LoVo (cell line): ENCODE measurements at places on chromosomes 11 and 22.

- no peak for DNase-seq
Measured at GRCh38 chr11:109796253-109796652, 296.9 kb upstream of the ZC3H12C start.

DNA sequence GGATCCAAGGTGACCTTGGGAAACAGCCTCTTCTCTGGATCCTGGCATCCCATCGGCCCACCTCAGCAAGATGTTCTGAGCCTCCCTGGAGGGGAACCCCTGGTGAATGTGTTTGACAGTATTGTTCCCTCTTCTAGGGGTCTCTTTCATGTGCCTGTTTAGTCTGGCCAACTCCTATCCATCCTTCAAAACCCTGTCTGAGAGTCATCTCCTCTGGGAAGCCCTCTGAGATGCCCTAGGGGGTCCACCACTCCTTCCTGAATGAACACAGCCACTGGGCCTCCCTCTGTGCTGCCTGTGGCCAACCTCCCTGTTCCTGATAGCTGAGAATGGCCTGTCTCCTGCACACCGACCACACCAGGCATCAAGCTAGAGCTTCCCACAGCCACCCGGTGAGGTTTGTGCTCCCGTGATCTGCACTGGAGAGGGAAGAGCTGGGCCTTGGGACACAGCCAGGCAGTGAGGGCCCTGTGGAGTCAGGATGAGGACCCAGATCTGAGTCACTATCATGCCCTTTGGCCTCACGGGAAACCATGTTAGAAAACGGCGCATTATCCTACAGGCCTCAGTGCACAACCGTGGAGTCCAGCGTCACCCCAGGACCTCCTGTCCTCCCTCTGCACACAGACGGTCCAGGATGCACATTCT, 8.8 kb downstream of the WNT7B start:
- DNase-seq: no peak

GRCh38 chr11:46075168-46075567, 46.1 kb downstream of the PHF21A start:
- no peak for DNase-seq

DNA sequence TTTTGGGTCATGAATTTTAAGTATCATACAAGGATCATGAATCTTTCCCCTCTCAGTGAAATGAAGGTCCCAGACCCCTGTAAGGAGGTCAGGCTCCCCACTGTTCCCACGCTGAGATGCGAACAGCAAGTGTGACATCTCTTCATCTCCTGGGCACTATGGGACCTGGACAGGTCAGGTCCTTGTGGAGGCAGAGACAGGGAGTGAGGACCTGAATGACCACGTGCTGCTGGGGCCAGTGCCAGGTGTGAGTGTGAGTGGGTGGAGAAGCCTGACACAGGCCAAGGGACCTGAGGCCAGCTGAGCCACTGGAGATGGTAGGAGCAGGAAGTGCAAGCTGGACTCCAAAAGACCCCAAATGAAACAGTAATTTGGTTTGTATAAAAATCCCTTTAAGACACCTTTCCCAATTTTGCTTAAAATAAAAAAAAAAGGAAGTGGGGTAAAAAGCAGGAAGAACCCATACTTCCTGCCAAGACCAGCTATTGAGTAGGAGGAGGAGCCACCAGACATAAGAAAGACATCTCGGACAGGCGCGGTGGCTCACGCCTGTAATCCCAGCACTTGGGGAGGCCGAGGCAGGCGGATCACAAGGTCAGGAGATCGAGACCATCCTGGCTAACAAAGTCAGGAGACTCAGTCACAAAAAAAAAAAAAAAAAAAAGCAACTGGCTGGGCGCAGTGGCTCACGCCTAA, 35.4 kb upstream of the SERPIND1 start:
- no peak for DNase-seq

DNA sequence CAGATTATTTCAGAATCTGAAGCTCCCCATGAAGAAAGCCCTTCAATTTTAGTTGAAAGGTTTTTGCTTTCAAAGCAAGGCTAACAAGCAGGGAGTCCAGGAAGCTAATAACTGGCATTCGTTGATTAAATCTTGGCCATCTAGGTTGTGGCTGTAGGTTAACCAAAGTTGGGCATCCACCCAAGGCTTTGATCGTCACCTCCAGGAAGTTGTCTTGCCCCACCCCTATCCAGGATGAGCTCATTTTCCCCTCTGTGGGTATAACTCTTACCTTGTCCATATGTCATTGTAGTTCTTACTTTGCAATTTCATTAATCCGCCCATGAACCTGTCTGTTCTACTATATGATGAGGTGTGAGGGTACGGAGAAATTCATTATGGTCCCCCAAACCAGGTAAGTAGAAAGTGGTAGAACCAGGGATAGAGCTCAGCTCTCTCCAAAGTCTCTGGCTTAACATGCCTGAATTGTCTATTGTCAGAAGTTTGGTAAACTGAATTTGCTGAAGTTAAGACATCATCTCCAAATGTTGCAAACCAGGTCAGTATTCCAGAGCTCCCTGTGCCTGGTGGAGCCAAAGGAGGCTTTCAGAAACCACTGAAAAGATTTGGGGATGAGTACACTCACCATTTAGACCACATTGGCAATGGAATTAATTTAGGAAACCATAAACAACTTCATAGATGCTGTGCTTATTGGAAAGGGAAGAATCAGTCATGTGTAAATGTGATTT, 97.1 kb downstream of the CD44 start:
- DNase-seq: peak; percentile 83

GRCh38 chr11:35486446-35486845, 39.0 kb downstream of the PAMR1 start:
- DNase-seq: no peak

DNA sequence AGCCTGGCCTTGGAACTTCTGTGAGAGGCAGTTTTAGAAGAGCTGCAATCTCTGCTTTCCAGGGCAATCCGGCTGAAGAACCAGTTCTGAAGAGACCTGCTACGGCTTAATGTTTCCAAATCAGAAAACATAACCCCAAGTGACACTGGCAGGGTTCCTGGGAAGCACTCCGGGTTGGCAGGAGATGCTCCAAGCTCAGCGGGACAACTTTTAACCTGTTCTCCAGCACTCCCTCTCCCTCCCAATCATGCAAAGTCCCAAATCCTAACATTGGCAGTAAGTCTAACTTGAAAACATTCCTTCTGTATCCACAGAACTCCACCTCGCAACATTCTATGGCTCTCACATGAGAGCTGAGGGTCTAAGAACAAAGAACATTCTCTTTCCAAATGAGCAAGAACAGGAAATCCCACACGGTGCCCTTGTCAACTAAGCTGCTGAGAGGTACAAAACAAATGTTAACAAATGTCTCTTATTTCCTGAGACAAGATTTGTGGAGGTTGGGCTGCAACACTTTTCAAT, 48.5 kb upstream of the MN1 start:
- DNase-seq: no peak

DNA sequence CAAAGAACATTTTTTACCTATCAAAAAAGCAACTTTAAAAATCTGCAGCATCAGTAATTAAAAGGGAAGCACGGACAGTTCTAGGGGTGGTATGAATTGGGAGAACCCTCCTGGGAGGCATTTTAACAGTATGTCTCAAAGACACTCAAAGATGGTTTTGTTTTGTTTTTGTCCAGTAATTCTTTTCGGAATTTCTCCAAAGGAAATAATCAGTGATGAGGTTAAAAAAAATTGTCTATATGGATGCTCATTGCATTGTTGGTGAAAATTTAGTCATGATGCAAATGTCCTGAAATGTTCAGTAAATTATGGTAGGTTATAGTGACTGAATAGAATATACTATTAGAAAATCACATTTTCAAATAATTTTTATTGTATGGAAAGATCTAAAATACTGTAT, 115.1 kb downstream of the ATXN10 start:
- no peak for DNase-seq

- no peak for DNase-seq
Measured at GRCh38 chr11:60972182-60973030, 926 bp downstream of the CD6 start.

- no peak for DNase-seq
Measured at GRCh38 chr11:121385688-121386087, 66.4 kb upstream of the SORL1 start.

- DNase-seq: no peak
Measured at GRCh38 chr11:59759900-59760299, 4.7 kb downstream of the STX3 start.

DNA sequence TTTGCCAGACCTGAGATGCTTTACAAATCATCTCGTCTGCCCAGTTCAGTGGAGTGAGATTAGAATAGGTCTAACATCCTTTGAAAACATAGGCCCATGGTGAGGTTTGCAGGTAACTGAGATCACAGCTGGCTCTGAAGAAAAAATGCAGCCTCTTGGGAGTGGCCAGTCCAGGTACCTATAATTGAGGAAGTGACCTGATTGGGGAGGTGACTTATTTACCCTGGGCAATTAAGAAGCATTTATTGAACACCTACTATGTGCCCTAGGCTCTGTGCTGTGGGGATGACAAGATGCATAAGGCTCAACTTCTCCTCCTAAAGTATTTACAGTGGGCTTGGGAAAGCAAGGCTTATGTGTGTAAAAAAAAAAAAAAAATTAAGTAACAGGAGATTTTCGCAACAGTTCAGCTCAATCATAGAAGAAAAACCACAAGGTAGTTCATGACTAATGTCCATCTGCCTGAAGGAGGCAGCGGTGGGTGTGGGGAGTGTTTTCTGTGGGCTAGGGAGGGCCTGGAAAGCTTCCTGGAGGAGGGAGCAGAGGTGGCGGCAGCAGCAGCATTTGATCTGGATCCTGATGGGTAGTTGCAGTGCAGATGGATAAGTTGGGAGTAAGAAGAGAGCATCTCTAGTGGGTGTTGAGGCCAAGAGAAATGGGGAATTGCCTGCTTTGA, 16.1 kb downstream of the MICAL2 start:
- no peak for DNase-seq

DNA sequence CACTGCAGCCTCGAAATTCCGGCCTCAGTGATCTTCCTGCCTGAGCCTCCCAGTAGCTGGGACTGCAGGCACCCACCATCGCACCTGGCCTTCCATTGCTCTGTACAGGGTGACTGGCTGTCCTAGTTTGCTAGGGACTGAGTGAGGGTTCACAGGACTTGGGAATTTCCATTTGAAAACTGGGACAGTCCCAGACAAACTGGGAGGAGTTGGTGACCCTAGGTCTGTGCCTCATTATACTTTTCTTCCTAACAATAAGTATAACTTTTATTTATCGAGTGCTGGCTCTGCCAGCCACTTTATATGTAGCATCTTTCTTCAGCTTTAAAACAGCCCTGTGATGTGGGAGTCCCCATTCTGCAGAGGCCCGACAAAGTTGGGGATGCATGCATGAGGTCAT, 25.5 kb downstream of the TCP11L1 start:
- DNase-seq: no peak

GRCh38 chr11:7204778-7205177, 46.9 kb upstream of the SYT9 start:
- no peak for DNase-seq

DNA sequence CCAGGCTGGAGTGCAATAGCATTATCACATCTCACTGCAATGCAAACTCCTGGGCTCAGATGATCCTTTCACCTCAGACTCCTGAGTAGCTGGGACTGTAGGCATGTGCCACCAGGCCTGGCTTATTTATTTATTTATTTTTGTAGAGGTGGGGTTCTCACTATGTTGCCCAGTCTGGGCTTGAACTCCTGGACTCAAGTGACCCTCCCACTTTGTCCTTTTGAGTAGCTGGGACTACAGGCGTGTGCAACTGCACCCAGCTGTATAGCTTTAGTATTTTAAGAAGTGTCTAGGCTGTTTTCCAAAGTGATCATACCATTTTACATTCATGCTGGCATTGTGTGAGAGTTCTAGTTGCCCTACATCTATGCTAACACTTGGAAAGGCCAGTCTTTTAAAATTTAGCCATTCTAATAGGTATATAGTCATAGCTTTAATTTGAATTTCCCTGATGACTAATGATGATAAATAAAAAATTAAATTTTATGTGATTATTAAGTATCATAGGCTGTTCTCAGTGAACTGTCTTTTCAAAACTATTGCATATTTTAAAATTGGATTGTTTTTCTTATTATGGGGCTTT, 96.9 kb downstream of the TMEM135 start:
- DNase-seq: no peak

DNA sequence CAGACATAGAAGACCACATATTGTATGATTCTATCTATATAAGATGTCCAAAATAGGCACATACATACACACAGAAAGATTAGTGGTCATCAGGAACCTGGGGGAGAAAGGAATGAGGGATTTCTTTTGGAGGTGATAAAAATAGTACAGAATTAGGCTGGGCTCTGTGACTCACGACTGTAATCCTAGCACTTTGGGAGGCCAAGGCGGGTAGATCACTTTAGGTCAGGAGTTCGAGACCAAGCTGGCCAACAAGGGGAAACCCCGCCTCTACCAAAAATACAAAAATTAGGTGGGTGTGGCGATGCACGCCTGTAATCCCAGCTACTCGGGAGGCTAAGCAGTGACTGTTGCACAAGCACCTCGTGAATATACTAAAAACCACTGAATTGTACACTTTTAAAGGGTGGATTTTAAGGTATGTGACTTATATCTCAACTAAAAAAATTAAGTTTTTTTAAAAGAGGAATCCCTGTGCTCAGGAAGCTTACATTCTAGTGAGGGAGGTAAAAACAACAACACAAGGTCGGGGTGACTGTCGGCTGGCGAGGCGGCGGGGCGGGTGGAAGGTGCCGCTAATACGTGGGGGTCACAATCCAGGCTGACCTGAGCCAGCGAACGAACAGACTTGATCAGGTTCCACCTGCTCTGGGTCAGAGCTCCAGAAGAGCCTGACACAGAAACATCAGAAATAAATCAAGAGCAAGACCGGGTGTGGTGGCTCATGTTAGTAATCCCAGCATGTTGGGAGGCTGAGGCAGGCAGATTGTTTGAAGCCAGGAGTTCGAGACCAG, 25.3 kb upstream of the TESMIN start:
- no peak for DNase-seq
